Neuronal stem cell (in vitro differentiated cells): ENCODE measurements at places on chromosomes 11 and 22.

DNA sequence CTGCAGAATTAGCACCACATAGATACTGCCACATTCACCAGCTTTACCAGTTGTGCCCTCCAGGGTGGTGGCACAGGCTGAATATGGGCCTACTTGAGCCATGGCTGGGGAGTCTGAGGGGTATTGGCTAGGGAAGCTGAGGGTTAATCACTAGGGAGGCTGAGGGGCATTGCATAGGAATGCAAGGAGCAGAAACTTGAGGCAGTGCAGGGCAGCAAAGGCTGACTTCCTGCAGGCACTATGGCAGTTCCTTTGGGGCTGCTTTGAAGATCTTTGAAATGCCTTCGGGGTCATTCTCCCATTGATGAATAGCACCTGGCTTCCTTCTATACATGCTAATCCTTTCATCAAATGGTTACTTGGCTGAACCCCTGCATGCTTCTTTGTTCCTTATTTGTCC, 171.5 kb downstream of the RCN1 start:
- no peak for DNase-seq

GRCh38 chr11:20134991-20135736, 25.1 kb downstream of the DBX1 start:
- DNase-seq: no peak

- no peak for DNase-seq
Measured at GRCh38 chr11:130178441-130179339, 19.1 kb downstream of the ST14 start.

DNA sequence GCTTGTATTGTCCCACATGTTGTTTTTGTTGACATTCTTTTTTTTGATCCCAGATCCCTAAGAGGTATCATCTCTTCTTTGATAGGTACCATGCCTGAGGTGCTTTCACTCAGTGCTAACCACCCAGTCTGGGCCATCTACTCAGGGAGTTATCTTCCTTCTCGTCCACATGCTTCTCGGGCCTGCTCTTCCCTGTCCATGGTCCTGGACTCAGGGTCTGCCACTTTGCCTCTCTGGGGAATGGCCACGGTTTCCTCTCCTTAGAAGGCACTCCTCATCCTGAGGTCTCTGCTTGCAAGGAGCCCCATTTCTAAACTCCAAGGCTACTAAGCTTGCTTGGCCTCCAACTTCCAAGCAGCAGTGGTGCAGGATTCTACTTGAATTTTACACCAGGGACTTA, 227.0 kb upstream of the NCAM1 start:
- DNase-seq: peak; percentile 47

DNA sequence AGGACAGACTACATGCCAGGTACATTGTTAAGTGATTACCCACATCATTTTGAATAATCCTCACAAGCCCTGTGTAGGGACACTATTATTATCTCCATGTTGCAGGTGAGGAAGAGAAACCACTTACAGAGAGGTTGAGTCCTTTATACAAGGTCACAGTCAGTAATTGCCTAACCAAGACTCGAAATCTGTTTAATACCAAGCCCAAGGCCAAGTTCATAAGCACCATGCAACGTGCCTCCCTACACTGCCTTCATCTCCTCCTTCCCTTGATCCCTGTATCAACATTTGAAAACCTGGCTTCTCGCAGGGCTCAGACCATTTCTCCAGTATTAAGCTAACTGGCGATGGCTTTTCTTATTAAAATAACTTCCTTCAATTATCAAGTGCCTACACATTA, 41.7 kb upstream of the SEZ6L start:
- DNase-seq: no peak

- no peak for DNase-seq
Measured at GRCh38 chr11:86046116-86046515, 22.8 kb downstream of the PICALM start.

DNA sequence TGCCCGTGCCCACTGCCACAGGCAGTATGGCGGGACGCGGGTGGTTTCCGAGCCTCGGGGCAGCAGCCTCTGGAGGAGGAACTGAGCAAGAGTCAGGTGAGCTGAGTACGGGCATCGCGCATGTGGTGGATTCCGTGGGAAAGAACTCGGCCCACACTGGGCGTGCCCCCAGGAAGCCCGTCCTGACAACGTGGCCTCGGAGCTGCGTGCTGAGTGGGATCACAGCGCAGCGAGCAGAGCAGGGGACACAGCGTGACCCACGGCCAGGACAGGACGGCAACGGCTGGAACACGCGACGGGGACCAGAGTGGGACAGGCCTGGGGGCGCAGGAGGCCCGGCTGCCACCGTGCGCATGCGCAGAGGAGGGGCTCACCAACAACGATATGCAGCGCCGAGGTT, 36.8 kb downstream of the CERK start:
- DNase-seq: no peak

DNA sequence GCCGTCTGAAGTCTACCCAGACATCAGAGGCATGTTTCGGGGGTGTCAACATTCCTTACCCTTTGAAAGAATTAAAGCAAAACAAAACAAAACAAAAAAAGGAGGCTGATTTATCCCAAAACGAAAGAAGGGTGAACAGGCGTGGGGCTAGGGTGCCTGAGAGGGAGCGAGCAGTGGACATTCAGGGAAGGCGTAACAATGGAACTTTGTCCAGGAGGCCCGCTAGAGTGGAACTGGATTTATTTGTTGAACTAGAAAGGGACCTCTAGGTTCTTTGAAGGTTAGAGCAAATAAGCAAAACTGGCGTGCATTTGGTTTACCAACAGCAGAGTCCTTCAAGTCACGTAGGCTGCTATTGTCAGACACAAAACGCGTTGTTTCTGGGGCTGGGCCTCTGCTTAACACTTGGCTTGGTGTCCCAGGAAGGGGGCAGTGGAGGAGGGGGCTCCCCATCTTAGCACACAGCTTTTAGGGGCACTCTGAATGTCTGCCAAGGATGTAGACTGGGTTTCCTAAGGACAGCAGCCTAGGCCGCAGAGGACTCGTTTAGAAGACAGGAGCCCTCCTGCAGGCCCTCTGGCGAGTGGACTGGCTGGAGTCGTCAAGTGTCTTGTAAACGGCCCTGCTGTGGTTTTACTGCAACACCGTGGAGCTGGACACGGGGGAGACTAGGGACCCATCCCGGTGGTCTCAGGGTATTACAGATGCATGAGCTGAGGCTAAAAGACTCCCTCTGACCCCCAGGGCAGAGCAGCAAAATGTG, 203.7 kb upstream of the SORL1-AS1 start:
- no peak for DNase-seq

DNA sequence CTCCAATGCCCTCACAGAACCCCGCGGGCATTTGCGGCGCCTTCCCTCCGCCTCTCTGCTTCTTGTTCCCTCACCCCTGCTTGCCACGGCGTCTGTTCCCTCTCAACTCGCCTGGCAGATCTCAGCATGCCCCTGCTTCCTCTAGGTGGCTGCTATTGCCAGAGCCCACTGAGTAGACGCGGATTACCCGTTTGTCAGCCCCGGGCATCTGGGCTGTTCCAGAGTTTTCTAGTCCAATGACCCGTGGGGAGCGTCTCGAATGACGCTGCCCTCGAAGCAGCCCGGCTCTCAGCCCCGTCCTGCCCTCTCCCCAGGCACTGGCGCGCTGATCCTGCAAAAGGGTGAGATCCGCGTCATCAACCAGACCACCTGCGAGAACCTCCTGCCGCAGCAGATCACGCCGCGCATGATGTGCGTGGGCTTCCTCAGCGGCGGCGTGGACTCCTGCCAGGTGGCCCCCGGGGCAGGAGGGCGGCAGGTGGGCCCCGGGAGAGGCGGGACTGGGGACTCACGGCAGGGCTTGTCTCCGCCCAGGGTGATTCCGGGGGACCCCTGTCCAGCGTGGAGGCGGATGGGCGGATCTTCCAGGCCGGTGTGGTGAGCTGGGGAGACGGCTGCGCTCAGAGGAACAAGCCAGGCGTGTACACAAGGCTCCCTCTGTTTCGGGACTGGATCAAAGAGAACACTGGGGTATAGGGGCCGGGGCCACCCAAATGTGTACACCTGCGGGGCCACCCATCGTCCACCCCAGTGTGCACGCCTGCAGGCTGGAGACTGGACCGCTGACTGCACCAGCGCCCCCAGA, 49.7 kb downstream of the ST14 start:
- no peak for DNase-seq

DNA sequence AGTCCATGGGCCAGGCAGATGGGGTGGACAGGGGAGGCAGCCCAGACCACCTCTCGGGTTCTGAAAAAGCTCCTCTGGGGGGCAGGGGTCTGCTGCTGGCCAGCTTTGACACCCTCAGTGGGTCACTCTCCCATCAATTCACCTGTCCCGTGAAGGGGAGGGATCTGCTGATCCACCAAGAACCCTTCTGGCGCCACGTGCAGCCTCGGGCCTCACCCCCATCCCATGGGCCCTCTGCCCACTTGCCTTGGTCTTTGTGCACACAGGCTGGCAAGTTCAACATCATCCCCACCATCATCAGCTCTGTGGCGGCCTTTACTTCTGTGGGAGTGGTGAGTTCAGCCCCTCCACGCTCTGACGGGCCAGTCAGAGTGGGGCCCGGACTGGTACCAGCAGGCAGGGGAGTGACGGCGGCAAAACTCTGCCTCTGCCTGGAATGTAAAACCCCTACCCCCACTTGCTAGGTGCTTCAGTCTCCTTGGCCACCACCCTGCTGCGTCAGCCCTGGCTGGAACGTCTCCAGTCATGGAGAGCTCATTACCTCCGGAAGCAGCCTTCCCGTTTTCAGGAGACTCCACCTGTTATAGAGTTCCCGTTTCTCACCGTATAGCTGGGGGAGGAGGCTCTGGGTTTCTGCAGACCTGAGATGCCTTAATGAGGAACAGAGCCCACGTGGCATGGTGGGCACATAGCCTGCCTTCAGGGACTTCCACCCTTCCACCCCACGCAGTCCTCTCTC, 12.7 kb downstream of the PRG3 start:
- DNase-seq: no peak

GRCh38 chr11:117723277-117724024, 73.6 kb downstream of the DSCAML1 start:
- no peak for DNase-seq

DNA sequence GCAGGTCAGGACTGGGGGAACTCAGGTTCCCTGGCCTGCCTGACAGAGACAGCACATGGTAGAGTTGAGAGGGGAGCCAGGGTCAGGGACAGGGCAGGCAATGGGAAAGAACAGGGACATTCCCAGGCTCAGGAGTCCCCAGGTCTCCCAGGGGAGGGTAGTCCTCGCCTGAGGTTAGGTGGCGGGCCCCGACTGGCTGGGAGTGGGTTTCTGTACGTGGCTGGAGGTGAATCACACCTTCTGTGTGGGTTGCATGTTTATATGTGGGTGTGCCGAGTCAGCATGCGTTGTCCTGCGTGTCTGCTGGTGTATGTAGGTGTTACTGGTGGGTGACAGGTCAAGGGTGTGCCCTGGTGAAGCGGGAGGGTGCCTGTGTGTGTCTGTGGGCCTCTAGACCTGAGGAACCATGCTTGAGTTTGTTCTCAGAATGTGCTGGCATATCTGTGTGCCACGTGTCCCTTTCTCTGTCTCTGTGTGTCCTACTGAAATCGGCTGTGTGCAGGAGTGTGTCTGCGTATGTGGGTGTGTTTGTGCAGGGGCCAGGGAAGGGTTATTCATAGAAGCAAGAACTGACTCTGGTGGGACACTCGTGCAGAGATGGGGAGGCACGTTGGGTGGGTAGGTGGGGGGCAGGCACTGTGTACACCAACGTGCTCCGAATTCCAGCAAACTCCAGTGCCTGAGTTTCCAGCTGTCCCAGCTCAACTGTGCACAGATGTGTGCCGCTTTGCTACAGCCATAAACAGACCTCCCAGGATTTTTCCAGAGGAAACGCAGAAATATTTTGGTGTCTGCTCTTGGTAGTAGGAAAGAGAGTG, 23.8 kb upstream of the OAF start:
- no peak for DNase-seq

DNA sequence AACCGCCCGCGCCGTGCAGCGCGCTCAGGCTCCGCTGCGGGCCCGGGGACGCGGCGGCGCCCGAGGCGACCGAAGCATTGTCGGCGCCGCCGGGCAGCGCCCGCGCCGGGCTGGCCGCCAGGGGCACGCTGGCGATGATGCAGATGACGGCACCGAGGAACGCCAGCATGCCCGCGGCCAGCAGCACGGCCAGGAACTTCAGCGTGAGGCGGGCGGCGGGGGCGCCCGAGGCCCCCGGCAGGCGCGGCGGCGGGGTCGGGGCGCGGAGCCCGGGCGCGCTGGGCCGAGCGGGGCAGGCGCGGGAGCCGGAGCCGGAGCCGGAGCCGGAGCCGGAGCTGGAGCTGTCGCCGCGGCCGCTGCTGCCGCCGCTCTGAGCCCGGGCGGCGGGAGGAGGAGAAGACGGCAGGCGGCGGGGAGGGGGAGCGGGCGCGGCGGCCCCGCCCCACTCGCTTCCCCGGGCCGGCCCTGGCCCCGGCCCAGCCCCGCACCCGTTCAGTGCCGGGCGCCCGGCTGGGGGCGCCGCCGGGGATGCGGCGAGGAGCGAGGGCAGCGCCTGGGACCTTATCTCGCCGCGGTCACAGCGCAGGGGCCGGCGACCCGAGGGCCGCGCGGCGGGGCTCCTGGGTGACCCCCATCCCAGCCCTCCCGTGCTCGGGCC, at the start of gene NPTXR:
Gene NPTXR (minus strand): TSS at position 372 of the 658 bp plus-strand sequence.
- DNase-seq: peak; percentile 54

- no peak for DNase-seq
Measured at GRCh38 chr22:28297504-28297903, 378.4 kb upstream of the PITPNB start.

GRCh38 chr11:33475993-33476392, 218.8 kb downstream of the HIPK3 start:
- no peak for DNase-seq

DNA sequence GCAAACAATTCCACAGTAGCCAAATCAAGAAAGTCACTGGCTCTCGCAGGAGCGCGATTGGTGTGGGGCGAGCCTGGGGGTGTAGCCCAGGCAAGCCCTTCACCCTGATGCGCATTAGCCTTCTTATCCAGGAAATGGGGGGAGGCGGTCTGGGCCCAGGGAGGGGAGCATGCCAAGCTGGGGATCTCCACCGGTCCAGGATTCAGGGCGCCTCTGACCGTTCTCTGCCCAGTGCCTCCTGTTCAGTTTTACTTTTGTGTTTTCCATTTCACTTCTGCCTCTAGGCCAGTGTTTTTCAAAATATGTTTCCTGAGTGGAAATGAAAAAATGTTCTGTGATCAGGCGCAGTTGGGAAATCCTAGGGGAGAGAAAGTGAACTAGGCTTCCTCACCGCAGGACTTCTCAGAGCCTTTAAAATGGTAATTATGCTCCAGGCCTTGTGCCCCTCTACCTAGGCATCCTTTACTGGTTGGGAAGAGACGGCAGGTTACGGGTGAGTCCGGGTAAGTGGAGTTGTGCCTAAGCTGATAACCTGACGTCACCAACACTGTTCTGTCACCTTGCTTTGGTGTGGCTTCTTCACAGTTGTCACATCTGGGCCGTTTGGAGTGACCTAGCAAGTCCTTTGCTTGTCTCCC, 18.4 kb downstream of the LRP5 start:
- no peak for DNase-seq
